ENCODE measurements at places on chromosomes 2 and 18. TPM values are rescaled to one million over a fixed set of nuclear protein-coding genes. Genes with fewer than 3 reads are reported as not detected.
A peak's percentile ranks its signal among the peaks of the same experiment; 100 is the strongest.

DNA sequence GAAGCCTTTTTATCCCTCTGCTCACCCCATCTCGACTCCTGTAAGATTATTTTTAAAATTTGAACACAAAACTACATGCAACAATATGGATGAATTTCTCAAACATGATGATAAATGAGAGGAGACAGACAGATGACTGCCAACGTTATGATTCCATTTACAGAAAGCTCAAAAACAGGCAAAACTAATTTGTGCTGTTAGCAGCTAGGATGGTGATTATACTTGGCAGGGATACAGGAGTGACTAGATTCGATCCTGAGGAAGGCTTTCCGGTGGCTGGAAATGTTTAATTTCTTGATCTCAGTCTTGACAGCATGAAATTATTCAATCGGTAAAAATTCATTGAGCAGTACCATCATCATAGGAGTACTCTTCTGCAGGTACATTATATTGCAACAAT is 163.4 kb upstream of the SH3BP4 start:
- no peak for DNase-seq

- no peak for DNase-seq
Measured at GRCh38 chr2:100814453-100814852, 5.5 kb upstream of the NPAS2 start.

GRCh38 chr2:71347517-71347916 is 15.9 kb downstream of the ZNF638 start:
- no peak for DNase-seq

CD8B gene
- not detected for total RNA-seq

DNA sequence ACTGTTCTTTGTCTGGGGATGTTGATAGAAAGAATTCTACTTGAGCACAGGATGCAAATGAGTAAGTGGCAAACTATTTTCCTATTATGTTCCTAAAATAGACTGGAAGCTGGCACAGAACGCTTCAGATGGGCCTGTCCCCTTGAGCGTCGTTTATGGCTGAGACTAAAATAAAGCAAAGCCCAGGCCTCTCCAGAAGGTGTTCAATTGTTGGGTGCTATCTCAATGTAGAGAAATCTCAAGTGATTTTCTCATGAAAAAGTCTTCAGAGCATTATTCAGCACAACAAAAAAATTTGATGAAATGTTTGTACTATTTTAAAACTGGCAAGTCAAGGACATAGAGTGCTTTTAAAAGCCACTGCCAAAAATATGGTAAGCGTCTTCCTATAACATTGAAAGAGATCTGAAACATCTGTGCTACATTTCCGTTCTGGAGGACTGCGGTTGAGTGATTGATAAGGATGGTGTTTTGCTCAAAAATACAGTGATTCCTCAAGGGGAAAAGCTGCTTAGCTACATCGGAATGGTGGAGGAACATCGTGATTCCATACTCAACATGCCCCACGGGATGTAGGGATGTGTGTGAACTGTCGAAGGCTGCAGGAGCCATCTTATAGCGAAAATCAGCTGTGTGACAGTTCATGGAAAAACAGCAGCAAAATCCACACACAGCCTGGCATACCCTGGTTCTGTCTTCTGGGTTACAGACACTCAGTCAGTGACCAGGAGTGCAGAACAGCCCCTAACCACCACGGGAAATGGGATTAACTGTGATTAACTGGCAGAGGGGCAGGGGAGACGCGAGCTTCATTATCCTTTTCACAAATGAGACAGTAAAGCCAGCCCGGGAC is 10.4 kb upstream of the LRRFIP1 start:
- peak; percentile 95 for DNase-seq

DNA sequence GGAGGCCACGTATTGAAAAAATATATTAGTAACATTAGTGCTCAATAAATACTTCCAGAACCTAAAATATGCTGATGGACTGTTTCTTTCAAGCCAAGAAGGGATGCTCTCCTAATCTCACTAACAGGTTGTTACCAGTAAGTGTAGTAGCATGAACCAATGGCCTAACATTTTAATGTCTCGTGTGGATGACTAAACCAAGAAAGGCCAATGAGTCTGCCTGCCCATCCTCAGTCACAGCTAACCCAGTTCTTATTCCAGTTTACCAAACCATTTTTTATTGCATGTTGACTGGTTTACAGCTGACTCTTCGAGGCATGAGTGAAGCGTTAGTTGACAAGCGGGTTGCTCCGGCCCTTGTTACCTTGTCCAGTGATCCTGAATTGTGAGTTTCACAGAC is 45.1 kb upstream of the TNFRSF11A start:
- no peak for DNase-seq

DNA sequence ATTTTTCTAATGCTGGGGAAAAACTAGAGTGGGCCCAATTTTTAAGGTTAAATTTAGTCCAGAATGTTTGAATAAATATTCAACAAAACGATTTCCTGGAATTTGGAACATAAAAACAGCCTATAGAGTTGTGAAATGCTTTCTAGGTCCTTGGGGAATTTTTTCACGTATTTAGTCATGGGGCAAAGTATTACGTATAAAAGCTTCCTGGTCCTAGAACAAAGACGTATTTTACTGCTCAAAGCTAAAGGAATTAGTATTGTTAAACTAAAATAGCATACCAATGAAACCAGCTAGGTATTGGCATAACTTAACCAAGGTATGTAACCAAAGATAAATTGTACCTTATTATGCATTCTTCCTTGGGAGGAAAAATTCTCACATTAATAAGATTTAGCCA is 1.6 kb downstream of the SESTD1 start:
- peak; percentile 67 for DNase-seq

DPP4 gene
- total RNA-seq = 67.4 TPM

- DNase-seq = no peak
Measured at GRCh38 chr2:145845207-145845894, 1325.4 kb upstream of the ZEB2 start.

UGT1A8 gene
- total RNA-seq = not detected

GRCh38 chr18:48230467-48231113 is 178.6 kb downstream of the ZBTB7C start:
- DNase-seq = peak; percentile 39

ACVR1C gene
- under 0.01 TPM for total RNA-seq

DNA sequence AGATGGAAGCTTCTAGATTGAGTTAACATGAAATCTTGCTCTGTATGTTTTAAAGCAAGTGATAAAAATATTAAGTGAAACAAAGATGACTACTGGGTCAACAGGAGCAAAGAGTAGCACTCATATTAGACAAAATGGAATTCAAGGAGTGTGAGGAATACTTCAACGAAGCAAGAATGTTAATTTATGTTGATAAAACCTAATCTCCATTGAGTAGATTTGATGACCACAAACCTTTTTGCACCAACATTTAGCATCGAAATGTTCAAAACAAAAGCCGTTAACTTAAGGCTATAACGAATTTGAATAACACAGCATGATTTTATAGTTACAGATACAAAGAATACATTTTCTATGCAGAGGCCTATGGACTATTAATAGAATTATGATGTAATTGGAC is 35.7 kb downstream of the MRPS9 start:
- DNase-seq = no peak

GRB14 gene
- total RNA-seq = 0.64 TPM

DNA sequence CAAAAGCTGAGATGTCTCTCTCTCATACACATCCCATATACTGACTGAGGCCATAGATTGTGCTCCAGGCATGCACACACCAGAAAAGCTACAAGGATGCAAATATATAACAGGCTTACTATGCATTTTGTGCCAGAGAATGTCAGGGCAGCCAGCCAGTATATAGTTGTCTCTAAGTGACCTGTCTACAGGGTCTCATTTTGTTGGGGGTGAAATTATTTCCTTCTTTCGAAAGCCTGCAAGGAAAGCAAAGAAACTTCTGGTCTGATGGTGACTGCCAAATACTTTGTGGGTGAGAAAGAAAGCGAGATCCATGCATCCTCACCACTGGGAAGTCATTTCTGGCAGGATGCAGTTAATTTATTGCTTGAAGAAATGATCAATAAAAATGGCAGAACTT is 70.2 kb downstream of the CDCA7 start:
- DNase-seq = no peak

DNA sequence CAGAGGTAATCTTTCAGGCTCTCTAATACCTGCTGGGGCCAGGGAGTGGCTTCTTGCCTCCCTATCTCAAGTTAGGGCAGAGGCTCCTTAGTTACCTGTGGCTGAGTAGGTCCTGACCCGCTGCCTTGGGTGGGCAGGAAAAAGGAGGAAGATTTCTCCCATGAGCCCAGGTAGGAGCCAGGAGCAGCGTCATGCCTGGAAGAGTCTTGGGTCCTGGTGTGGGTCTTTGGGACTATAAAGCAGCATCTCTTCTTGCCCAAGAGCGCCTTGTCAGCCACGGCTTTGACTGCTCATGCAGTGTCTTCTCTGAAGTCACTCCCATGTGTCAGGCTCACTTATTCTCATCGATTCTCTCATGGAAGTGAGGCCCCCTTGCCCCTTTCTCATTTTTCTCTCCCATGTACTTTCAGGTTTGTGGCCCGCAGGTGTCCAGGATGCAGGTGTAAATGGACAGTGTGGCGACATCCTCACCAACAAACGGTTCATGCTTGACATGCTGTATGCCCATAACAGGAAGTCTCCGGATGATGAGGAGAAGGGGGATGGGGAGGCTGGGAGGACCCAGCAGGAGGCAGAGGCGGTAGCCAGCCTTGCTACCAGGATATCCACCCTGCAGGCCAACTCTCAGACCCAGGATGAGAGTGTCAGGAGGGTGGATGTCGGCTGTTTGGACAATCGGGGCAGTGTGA is 111.2 kb downstream of the TPGS2 start:
- no peak for DNase-seq

STK16 gene
- total RNA-seq = 14.5 TPM

WDSUB1 gene
- 7.1 TPM for total RNA-seq

ABCA12 gene
- not detected for total RNA-seq

DNA sequence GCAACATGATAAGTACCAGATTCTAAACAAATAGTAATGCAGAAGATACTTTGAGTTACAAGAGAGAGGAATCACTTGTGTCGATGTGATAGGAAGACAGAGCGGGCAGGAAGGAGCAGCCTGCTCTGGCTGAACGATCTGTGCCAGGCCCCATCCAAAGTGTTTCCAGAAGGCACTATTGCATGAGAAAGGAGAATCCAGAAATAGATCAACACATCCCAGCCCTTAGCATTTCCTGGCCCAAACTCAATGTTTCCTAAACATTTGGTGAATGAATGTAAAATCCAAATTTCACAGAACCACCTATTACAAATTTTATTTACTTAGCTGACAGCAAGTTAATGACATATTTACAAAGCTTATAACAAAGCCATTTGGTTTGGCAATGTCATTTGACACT is 257.2 kb downstream of the TXNL1 start:
- DNase-seq = no peak

MC4R gene
- not detected for total RNA-seq

CAD gene
- 34.5 TPM for total RNA-seq

GRCh38 chr2:145360129-145360790 is 840.3 kb upstream of the ZEB2 start:
- DNase-seq = no peak

DNA sequence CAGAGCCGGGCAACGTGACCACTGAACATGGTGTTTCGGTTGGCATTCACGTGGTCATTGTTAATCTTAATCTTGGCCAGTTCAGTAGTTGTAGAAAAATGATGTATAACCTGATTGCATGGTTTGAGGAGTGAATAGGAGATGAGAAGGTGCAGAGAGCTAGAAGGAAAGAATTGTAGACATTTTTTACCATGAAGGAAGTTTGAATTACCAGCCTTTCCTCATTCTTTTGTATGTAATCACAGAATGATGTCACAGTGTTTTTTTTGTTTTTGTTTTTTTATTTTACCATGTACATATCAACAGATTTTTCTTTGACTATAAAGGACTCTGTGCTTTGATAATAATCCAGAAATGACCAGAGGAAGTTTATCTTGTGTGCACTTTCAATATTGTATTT is 126.3 kb downstream of the LTBP1 start:
- DNase-seq = no peak

MYO3B gene
- not detected for total RNA-seq

DSG4 gene
- not detected for total RNA-seq

GRCh38 chr18:5287854-5288253 is 7.7 kb downstream of the ZBTB14 start:
- DNase-seq = no peak

- no peak for DNase-seq
Measured at GRCh38 chr2:45404807-45405297, 206.2 kb downstream of the SRBD1 start.

- peak; percentile 67 for DNase-seq
Measured at GRCh38 chr18:66682855-66683322, 79.0 kb upstream of the CDH19 start.

DNA sequence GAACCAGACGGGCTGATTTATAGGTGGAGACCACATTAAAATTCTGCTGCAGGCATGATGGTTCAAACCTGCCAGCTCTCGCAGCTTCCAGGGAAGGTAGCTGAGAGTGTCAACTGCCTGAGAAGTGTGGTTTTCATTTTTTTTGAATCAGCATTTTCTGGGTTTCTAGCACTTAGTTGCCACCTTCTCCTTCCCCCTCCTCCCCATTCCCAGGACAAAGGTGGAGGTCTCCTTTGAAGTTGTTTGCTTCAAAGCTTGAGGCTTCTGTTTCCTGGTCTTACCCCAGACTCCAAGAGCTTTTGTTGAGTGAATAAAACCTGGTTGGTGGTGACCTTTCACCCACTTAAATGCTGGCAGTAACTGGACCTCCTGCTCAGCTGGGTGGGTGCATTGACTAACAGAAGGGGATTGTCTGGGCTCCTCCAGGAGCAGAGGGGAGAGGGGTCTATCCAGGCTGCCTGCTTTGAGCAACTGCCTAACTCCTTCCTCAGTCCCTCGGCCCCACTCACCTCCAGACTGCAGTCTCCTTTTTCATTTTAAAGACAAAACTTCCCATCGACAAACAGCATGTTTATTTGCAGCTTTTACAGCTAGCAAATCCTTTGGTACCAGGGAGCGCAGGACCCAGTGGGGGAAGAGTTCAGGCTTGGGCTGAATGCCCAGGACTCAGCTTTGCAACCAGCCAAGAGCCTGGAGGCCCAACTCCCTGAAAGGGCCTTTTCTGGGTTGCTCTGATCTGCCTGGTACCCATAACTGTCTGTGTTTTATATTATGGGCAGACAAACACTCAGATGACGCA is 3.5 kb downstream of the RHOB start:
- DNase-seq = peak; percentile 75

- DNase-seq = no peak
Measured at GRCh38 chr2:128217671-128218070, 101.0 kb downstream of the HS6ST1 start.

DPY30 gene
- 50.3 TPM for total RNA-seq

DNA sequence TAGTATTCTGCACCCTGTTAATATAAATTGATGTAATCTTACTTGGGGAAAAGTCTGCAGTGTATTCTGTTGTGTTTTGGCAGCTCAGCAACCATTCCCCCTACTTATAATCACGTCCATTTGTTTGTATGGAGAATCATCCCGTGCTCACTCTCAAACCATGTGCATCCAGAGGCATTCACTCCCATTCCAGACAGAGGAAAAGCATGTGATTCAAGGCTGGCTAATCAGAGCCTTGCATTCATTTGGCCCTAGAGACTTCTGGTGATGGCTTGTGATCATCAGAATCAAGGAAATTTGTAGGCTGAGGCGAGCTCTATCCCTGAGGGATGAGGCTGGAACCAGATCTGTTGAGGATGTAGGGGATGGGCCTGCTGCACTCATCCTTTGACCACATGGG is 5.1 kb upstream of the WIPF1 start:
- DNase-seq = no peak

ARHGAP25 gene
- total RNA-seq = 11.9 TPM

ITGA4 gene
- total RNA-seq = 0.90 TPM

CDK15 gene
- not detected for total RNA-seq
